Hindlimb muscle (tissue), 1 donor: ENCODE measurements at places on chromosomes 7 and 10. TPM values are rescaled to one million over a fixed set of nuclear protein-coding genes. Genes with fewer than 3 reads are reported as not detected.
A peak's percentile ranks its signal among the peaks of the same experiment; 100 is the strongest.

GRCh38 chr10:4120096-4120853 is 335.3 kb upstream of the KLF6 start:
- DNase-seq, result no peak

Gene CYP3A4
- polyA plus RNA-seq, result not detected

Gene HIF1AN
- polyA plus RNA-seq, result 40.1 TPM

Gene PODXL
- polyA plus RNA-seq, result 91.8 TPM

DNA sequence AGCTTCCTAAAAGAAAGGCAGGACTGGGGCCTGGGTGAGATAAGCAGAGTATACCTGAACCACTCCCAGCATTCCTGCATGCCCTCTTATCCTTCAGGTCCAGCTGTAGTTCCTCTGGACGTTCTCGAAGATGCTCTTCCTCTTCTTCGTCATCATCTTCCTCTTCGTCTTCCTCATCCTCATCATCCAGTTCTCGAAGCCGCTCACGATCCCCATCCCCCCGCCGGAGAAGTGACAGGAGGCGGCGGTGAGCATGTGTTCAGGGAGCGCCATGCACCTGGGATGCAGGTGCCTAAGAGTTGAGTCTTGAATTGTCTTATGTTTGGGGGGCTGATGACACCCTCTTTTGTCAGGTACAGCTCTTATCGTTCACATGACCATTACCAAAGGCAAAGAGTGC is 3.9 kb upstream of the NOLC1 start:
- no peak for DNase-seq

DNA sequence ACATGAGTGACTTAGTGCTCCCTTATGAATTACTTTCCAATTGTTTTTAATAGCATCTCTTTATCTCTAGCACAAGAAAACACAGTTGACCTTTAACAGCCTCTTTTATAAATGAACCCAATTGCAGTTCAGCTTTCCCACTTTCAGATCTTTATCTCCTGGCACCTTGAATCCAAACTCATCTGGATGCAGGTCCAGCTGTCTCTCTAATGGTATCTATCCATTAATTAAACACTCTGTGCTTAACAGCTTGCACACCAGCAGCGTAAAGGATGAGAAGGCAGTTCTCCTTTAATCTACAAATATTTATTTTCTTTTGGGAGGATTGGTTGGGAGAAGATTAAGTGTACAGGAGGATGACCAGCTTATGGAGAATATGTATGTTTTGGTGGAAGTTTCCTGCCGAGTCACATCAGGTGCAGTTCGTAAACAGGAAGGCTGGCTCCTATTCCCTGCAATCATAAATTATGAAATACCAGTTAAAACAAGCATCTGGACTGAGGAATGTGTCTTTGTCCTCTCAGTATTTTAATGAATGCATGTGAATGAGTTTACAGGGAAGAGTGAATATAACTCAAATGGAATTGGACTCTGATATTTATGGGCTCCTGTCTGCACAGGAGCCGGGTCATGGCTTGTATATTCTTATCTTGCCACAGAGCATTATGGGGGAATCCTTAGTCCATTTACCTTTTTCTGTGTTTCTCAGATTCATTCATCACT is 232.7 kb downstream of the PHF14 start:
- DNase-seq, result no peak

Gene FZD8
- 24.5 TPM for polyA plus RNA-seq

DNA sequence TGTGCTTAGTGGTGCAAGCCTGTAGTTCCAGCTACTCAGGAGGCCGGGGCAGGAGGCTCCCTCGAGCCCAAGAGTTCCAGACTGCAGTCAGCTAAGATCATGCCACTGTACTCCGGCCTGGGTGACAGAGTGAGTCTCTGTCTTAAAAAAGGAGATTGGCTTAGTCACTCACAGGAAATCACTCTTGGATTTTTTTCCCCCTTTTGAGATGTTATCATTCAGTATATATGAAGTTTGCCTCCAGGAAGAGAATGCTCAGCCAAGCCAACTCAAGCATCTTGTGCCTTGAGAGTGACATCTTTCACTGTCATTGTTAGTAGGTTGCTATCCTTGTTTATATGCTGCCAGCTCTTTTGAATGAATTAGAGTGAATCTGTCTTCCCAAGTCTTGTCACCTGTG is 28.0 kb downstream of the NIPSNAP2 start:
- no peak for DNase-seq

- no peak for DNase-seq
Measured at GRCh38 chr7:129643550-129644170, 32.1 kb downstream of the NRF1 start.

DNA sequence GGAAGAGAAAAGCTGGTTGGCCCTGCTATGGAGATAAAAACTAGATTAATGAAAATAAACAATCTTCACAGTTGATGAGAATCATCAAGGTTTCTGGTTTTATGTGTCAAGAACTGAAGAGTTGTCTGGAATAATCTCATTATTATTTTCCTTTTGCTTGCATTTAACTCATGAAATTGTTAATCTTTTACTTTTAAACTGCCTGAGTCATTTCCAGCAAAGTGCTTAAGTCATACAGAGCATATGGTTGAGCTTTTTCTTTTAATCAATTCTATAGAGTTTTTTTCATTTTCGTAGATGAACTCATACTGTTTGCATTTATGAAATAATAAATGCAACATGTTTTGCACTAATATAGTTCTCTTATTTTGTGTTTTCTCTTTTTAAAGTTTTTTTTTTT is 747.9 kb downstream of the NXPH1 start:
- DNase-seq, result no peak

GRCh38 chr10:132746801-132747625 is 38.9 kb downstream of the NKX6-2 start:
- no peak for DNase-seq

Gene TMEM176B
- polyA plus RNA-seq, result 16.7 TPM

Gene SLC37A3
- polyA plus RNA-seq, result 27.5 TPM

- no peak for DNase-seq
Measured at GRCh38 chr10:95728526-95728925, 27.4 kb upstream of the ENTPD1 start.

- no peak for DNase-seq
Measured at GRCh38 chr10:24197263-24197662, 11.7 kb upstream of the KIAA1217 start.

DNA sequence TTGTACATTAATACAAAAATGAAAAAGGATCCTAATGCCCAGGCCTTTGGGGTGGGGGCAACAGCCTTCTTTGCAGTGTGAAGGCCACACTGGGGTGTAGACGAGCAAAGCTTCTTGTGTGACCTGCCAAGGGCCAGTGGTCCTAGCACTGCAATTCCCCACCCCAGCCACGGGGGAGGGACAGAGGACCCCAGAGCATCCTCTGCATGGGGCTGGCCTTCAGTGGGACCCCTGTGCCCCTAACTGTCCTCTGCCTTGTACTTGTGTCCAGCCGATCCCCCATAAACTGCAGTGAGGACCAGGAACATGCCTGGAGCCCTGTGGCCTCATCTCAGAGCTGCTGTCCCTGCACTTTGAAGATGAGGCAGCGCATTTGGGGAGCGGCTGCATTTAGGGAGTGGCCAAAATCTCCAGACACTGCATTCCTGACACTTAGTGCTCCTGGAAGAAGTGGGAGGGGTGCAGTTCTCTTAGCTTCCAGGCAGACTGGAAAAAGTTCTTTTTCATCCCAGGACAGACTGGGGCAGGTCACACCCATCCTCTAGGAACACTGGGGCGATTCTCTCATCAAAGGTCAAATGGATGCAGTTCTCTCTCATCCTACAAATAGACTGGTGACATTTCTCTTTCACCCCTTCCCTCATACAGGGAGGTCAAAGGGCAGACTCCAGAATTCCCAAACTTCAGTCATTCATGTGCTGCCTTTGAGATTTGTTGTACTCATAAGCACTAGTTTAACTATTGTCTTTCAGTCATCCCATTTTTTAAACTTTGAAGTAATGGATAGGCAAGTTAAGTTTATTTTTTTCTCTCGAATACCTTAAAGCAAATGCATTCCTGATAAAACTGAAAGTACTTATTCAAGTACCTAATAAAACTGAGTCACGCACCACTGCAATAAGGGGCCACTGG is 922 bp upstream of the MYO1G start:
- DNase-seq, result no peak

Gene CD36
- polyA plus RNA-seq, result 396 TPM

DNA sequence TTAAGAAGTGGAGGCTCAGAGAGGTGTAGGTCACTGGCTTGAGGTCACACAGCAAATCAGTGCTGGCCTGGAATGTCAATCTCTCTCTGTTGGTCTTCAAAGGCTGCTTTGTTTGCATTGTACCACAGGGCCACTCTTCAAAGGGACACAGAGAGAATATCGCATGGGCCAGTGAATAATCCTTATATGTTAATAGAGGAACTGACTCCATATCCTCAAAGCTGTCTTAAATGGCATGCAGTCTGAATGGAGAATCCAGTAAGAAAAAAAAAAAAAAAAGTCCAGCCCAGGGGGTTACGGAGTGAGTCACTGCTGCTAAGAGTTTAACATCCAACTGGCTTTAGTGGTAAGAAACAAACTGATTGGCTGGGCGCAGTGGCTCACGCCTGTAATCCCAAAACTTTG is 54.1 kb downstream of the NRAP start:
- DNase-seq, result no peak

- DNase-seq, result peak; percentile 32
Measured at GRCh38 chr10:103188853-103189252, 4.2 kb downstream of the NT5C2 start.

Gene HSPA12A
- 8.0 TPM for polyA plus RNA-seq

DNA sequence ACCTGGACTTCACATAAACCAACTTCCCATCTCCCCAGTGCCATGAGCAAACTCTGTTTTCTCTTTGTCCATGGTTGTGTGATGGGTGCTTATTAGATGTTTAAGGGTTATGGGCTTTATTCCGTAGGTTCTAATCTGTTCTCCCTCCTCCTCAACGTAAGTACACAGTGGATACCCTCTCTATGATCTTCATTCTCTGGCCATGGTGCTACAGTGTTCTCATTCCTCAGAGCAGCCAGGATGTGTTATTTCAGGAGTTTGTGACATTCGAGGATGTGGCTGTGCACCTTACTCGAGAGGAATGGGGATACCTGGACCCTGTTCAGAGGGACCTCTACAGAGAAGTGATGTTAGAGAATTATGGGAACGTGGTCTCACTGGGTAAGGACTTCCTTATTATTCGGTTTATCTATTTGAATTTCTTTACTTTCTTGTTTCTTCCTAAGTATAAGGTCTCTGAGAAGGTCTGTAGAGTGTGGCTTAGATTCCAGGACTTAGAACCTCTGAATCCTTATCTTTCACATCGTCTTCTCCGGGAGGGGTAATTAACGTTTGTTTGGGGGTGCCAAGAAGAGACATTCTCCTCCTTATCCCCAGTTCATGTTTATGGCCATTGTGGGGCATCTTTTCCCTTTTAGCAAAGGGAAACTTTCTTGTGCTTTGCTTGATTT is 3.8 kb downstream of the ZNF655 start:
- no peak for DNase-seq

- no peak for DNase-seq
Measured at GRCh38 chr10:76946270-76946669, 691.3 kb downstream of the KCNMA1 start.

DNA sequence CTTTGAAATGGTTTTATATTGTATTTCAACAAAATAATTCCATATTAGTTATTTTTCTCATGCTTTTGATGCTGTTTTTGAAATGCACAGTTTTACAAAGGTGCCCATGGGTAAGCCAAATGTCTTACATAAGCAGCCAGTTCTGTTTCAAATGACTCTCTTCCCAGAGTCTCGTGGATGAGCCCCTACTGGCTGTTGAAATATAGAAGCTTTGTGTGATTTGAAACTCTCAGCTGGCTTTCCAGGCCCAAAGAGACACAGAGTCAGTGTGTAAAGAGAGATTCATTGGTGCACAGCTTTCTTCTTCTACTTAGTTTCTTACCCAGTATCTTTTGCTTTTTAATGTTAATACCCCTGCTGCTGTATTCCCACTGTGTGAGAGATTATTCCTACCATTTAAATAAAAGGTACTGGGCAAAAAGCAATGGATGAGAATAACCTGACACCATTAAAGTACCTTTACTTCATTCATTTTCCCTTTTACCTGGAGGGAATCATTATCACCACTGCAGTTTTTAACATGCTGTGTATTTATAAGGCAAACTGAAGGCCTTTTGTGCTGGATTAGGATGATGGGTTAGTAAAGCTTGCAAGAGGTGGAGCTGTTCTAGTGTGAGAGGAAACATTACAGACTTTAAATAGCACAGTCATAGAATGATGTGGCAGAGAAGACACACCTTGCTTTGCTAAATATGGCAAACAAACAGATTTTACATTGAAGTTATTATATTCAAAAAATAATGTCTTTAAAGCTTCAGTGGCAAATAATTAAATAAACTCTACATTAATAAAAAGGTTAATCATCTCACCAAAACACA is 415.1 kb downstream of the THSD7A start:
- no peak for DNase-seq

Gene MCM10
- 4.8 TPM for polyA plus RNA-seq

DNA sequence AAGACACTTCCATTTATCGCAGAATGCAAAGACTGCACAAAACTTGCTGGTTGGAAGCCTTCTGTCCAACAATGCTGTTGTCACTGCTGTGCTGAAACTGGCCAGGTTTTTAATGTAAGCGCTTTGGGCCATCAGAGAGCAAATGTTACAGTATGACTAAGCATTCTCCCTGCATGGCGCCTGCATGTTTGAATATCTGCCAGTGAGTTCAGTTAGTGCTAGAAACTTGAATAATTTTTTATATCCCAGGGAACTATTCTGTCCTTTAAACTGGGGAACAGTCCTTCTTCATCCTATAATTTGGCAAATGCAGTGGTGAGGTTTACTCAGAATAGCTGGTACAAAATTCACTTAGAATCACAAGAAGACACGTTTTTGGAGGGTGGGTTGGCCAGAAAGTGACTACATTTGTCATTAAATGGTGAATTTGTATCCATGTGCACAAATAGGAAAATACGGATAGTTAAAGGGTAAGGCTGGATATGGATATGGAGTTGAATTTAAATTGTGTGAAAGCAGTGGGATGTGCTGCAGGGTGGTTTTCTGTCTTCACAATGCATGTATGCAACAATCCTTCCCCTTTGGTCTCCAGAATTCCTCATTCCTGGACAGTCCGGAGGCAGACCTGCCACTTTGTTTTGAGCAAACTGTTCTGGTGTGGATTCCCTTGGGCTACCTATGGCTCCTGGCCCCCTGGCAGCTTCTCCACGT is 1.7 kb downstream of the ABCC2 start:
- DNase-seq, result no peak

GRCh38 chr7:77729574-77730348 is 33.5 kb downstream of the RSBN1L start:
- no peak for DNase-seq

GRCh38 chr10:113362645-113363091 is 190.2 kb upstream of the HABP2 start:
- DNase-seq, result no peak

- no peak for DNase-seq
Measured at GRCh38 chr7:98569691-98570337, 47.3 kb upstream of the NPTX2 start.

Gene CLRN3
- not detected for polyA plus RNA-seq

GRCh38 chr10:30750971-30751677 is 121.6 kb upstream of the LYZL2 start:
- no peak for DNase-seq

DNA sequence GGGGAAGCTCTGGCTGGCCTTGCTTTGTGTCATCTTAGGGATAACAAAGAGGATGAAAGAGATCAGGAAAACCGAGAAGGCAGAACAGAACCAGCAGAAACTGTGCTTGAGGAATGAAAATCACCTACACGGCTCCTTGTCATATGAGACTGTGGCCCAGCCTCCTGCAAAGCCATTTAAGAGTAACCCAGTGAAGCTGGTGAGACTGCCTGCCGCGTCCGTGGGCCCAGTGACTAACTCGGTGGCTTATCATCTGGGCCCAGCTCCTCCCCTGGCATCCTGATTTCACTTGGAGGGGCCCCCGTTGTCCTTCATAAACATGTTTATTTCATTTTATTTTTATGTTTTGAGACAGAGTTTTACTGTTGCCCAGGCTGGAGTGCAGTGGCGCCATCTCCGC is 30.7 kb downstream of the HTRA1 start:
- DNase-seq, result no peak

Gene MLXIPL
- polyA plus RNA-seq, result 1.7 TPM
